Bronchial epithelial cell (primary cell): ENCODE measurements at places on chromosomes 13 and 19.

DNA sequence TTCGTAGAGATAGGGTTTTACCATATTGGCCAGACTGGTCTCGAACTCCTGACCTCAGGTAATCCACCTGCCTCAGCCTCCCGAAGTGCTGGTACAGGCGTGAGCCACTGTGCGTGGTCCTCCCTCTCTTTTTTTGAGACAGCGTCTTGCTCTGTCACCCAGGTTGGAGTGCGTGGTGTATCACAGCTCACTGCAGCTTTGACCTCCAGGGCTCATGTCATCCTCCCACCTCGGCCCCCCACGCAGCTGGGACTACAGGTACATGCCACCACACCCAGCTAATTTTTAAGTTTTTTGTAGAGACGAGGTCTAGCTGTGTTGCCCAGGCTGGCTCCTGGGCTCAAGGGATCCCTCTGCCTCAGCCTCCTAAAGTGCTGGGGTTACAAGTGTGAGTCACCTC lies 18.2 kb downstream of the ZSCAN18 start:
- DNase-seq: no peak

DNA sequence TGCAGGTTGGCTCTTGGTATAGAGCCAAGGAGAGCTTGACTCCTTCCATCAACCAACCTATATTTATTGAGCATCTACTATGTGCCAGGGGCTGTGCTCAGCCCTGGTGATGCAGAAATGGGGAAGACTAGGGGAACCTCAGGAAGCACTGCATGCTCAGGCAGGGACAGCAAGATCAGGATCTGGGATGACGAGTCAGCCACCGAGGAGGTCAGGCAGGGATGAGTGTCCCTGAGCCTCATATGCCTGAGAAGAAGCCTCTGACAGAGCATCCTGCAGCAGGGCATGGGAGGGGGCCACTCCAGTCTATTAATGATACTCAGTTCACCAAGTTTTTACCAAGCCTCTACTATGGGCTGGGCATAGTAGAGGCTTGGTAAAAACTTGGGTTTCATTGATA lies 158.1 kb downstream of the KATNAL1 start:
- no peak for DNase-seq

GRCh38 chr19:1911995-1912394 lies 6.8 kb downstream of the ADAT3 start:
- no peak for DNase-seq

GRCh38 chr19:19405971-19406877 lies 749 bp downstream of the GATAD2A start:
- no peak for DNase-seq

- DNase-seq: no peak
These were observed 44.7 kb downstream of the PSPC1 start for GRCh38 chr13:19737844-19738557.
